ENCODE measurements at places on chromosomes 4 and X. TPM values are rescaled to one million over a fixed set of nuclear protein-coding genes. Genes with fewer than 3 reads are reported as not detected.

Gene SOX3
- polyA plus RNA-seq = not detected

Gene GIMD1
- not detected for polyA plus RNA-seq

Gene GPM6B
- polyA plus RNA-seq = 16.0 TPM

Gene RRH
- not detected for polyA plus RNA-seq

Gene SEPSECS
- polyA plus RNA-seq = 3.6 TPM

All from urinary bladder (tissue), 4 donors.